ENCODE measurements at places on chromosomes 7 and 10. TPM values are rescaled to one million over a fixed set of nuclear protein-coding genes. Genes with fewer than 3 reads are reported as not detected.

The CALML5 gene
- not detected for total RNA-seq

The TMEM229A gene
- total RNA-seq, result not detected

The ZP3 gene
- total RNA-seq, result 0.39 TPM

DNA sequence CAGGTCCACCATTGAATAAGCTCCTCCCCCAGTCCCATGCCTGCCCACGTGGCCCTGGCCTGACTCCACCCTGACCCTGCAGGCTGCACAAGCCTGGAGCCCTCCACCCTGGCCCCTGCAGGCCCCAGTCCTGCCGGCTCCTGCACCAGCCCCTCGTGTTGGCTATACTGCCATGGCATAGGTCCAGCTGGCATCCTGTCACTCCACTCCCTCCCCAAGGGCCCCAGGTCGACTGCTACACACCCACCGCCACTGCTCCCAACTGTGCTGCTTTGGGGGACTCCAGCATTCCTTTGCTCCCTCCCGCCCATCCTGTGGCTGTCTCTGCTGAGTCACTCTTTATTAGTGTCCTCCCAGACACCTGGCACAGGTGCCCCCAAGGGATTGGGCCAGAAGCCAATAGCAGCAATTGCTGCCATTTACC, 32.4 kb upstream of the HSPA12A start:
- peak; percentile 79 for DNase-seq

GRCh38 chr10:103553743-103554487, 60.4 kb downstream of the NEURL1 start:
- no peak for DNase-seq

- DNase-seq, result no peak
These were observed 226.4 kb downstream of the BUB3 start for GRCh38 chr10:123380491-123381085.

DNA sequence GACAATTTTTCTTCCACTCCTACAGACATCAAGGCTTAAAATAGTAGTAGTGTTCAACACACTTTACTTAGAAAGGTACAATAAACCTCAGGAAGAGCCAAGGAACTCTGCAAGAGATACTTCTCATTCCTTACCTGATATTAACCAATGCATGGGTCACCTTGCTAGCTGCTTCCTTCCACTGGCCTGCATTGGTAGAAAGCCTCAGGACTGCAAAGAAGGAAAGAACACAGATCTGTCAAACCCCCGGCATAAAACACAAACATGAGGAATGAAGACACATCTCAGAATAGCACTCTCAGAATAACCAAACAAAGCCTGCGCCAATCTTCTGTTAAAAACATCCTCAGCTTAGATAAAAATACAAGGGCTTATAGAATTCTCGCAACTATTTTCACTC, 96.1 kb upstream of the KCNIP2 start:
- DNase-seq, result no peak

DNA sequence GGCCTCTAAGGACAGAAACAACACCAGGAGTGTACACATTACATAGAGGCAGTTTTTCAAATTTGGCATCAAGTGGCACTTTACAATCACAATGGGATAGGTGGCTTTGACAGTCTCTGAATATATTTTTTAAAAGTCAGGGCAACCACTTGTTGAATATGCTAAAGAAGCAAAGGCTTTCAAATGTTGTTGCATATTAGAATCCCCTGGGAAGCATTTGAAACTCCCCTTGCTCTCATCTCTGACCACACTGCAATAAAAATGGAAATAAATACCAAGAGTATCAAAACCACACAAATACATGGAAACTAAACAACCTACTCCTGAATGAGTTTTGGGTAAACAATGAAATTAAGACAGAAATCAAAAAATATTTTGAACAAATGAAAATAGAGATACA, 106.5 kb upstream of the RAB11FIP2 start:
- DNase-seq, result no peak

DNA sequence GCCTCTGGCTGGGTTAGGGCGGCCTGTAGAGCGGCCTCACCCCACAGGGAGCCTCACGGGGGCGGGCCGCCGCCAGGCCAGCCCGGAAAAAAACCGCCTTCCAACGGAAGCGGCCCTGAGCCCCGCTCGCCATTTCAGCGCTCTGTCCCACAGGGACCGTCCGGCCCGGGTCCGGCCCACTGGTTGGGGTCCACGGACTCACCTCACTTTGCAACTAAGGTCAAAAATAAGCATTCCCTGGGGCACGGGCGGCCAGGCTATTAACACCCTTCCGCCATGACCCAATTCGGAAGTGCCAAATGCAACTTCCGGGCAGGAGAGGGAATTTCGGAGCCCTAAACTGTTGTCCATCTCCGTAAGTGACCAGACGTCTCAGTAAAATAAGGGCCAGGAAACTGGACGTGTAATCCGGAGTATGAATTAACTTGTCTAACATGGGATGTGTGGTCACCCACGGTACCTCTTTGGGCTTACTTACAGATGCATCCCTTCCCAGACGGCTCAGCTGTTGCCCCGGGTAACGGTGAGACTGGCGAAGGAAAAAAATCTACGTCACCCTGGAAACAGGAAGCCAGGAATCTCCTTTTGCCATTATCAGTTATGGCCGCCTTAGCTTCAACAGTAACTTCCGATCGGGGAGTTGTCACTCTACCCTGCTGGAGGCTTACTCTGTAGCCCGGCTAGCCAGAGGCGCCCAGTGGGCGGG, at the start of gene BBIP1:
BBIP1 (minus strand) TSS at position 538 of the 706 bp plus-strand sequence. CDS start 1,023 bp downstream, outside the sequence.
- no peak for DNase-seq

DNA sequence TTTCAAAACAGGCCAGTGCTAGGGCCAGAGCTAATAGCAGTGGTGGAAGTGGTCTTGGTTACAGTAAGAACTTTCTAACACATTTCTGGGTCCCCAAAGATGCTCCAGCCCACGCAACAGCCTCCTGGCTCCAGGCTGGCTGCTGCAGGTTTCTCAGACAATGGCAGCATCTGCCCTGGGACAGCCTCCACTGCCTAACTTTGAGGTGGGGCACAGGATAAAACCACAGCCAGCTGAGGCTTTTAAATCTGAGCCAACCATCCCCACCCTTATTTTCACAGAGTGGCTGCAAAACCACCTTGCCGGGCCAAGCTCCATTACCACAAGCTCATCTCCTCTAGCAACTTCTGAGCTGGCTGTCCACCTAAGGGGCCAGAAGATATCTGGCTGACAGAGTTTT, 84.8 kb downstream of the FAM53B start:
- no peak for DNase-seq

- no peak for DNase-seq
These were observed 9.7 kb upstream of the CCDC7 start for GRCh38 chr10:32436215-32436614.

GRCh38 chr7:148481147-148481526, 109.4 kb upstream of the C7orf33 start:
- no peak for DNase-seq

- DNase-seq, result no peak
These were observed 5.0 kb downstream of the ZYX start for GRCh38 chr7:143385891-143386781.

Data from thyroid gland (tissue), 4 donors.